Stimulated activated effector memory CD8-positive, alpha-beta T cell treated with anti-CD3 and anti-CD28 coated beads, Interleukin-12 subunit alpha, Interleukin-12 subunit beta, amount 100 ng/mL, for 72 hours (primary cell): ENCODE measurements at places on chromosomes 4 and X.

DNA sequence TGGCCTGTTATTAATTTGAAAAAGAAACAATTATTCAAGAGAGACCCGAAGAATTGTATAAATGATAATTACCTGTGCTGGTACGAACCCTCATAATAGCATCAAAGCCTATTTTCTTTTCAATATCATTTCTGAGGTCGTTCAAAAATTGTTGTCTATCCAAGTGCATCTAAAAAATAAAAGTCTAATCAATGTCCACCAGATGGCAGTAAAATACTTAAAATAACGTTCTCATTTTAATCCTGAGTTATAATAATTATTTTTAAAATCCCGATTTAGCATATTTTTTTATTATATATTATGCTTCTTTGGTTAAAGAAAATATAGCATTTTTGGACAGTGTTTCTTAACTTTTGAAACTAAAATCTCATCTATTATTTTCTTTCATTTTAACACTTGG is 55.7 kb downstream of the METTL14 start:
- DNase-seq: no peak

GRCh38 chr4:140103676-140104075 is 50.3 kb downstream of the MAML3 start:
- DNase-seq: peak; percentile 72

- no peak for DNase-seq
Measured at GRCh38 chrX:374596-374995, 12.1 kb downstream of the PPP2R3B start.

DNA sequence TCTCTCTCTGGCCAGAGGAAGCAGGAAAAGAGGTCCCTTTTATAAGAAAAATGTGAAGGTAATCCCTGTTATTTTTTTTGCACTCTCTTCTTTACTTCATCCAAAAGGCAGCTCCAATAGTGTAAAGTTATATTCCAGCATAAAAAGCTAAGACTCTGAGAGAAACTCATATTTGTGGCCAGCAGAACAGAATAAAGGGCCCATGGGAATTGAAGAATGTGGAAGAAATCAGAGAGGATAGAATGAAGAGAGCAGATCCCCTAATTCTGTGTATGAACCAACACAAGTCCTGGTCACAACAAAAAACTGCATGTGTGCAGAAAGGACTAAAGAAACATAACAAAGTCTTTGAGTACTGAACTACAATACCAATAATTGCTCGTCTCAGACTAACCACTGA is 22.3 kb downstream of the RPS6KA6 start:
- DNase-seq: no peak

DNA sequence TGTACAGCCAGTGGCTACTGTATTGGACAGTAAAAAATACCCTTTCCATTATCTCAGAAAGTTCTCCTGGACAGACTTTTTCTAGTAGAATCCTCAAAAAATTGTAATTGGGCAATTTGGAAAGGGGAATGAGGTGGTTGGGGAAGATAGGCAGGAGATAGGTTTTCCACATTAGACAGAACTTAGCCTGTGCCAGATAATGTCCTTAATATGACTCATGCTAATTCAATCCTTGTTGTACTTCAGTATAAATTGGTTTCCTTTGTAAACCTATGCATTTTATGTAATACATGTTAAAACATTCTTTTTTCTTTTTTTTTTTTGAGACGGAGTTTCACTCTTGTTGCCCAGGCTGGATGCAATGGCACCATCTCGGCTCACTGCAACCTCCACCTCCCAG is 8.9 kb downstream of the EIF4E start:
- DNase-seq: no peak

DNA sequence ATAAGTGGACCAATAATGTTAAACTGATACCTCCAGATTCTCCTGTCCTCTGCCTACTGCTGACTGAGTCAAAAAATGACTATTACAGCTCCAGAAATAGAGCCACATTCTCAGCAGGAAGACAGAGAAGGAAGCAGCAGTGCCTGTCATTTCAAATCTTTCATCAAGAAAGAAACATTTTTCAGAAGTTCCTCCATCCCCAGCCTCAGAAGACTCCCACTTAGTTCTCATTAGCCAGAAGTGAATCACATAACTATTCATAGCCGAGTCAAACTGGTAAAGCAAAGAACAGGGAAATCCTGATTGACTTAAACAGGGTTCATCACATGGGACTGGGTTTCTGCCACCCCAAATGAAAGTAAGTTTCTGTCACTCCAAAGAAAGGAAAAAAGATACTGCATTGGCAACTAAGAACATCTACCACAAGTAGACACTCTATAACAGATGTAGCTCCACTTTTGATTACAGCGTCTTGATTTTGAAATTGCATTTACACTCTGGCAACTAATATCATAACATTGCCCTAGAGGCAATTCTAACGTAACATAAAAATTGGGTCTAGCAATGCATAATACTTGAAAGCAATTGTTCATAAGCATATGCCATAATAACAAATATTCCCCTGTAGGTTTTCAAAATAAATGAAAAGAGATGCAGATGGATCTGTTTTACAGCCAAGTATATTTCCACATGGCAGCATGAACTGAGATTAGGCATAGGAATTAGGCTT is 599.8 kb downstream of the GALNTL6 start:
- DNase-seq: no peak

GRCh38 chrX:12400218-12400617 is 261.9 kb downstream of the FRMPD4 start:
- no peak for DNase-seq

- DNase-seq: no peak
Measured at GRCh38 chr4:26194764-26195163, 126.0 kb upstream of the RBPJ start.

GRCh38 chr4:2667428-2667827 is 88.7 kb downstream of the TNIP2 start:
- DNase-seq: no peak

DNA sequence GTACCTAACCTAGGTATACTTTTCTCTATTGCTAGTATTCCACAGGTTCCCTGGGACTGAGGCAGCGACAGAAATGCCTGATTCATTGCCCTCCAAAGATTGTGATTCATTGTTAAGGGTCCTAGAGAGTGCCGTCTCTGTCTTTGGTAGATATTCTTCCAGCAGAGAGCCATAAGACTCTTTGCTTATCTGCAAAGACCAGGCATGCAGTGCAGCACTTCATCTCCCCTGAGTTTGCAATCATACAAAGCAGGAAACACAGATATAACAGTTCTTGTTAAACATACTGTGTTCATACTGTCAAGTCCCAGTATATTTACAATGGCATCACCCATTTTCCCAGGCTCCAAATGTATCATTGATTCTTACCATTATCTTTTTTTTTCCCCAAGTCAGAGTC is 47.7 kb downstream of the KLF8 start:
- DNase-seq: no peak

DNA sequence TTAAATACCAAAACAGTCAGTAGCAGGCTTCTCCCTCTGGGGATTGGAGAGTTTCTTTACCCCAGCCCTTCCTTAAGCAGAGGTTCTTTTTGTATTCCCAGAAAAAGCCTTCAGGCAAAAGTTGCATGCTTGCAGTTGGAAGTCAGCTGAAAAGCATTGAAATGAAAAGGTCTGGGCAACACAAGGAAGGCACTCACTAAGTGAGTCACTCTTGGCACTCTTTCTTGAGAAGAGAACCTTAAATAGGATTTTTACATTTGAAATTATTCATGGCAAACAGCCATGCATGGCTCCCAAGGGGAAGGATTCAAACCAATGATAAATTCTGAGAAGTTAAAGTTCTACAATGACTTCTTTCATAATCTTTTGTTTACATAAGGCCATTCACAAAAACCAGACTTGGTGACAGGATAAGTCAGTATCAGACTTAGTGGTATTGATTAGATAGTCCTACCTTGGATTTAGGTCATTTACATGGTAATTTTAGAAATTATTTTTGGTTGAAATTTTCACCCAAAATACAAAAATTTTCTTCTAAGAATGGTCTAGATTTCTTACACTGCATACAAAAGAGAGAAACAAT is 2068.9 kb downstream of the PCDH7 start:
- DNase-seq: no peak

GRCh38 chr4:102449751-102450352 is 51.3 kb upstream of the NFKB1 start:
- DNase-seq: peak; percentile 68

DNA sequence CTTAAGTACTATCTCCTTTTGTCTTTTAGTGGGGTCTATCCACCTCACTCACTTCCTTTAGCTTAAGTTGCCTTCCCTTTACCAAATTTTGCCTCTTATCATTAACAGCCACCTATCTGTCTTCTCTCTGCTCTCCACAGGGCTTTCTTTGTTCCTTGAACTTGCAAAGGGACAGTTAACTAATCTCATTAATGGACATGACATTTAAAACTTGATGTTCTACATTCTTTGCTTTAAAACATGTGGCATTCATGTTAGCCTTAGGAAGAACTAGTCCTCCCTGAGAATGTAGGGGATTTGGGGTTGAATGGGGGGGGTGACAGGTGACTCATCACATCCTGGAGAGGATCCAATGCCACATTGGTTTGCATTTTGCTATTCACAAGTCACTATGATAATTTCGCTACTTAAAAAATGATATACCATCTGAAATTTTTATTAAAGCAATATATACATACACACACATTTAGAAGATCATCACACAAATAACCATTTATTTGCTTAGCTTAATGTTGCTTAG is 41.0 kb upstream of the DMD start:
- no peak for DNase-seq

DNA sequence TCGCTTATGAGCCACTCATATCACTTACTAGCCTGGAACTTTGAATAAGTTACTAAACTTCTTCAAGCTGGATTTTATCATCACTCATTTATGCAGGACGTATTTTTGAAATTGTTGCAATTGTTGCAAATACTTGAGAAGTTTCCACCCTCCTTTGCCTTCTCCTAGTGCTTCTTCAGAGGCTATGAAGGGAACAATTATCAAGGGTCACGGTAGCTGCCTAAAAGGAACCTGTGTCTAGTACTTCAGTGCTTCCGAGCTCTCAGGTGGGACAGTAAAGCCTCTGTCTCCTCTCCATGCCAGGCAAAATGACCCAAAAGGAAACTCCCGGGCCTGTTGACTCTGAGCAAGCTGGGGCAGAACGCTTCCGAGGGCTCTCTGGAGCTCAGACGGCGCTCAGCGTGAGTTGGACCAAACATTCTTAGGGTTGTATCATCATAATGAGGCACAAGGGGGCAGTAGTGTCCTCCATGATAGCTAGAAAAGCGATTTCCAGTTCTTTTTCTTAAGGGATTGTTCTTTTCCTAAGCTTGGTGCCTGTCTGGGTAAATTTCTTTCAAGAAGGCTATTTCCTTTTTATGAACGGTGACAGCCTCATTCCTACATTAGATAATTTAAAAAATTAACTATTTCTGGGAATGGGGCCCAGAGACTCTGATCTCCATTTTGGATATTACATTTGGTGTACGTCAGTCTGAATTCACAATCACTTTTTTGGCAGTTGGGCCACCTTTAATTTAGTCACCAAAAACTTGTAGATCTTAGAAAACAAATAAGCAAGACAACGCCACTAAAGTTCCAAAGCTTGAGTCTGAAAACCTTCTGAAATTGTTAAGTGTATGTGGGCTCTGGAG is 73.1 kb downstream of the PACRGL start:
- peak; percentile 3 for DNase-seq

- DNase-seq: no peak
Measured at GRCh38 chr4:152278172-152278504, 257.8 kb downstream of the FBXW7 start.

DNA sequence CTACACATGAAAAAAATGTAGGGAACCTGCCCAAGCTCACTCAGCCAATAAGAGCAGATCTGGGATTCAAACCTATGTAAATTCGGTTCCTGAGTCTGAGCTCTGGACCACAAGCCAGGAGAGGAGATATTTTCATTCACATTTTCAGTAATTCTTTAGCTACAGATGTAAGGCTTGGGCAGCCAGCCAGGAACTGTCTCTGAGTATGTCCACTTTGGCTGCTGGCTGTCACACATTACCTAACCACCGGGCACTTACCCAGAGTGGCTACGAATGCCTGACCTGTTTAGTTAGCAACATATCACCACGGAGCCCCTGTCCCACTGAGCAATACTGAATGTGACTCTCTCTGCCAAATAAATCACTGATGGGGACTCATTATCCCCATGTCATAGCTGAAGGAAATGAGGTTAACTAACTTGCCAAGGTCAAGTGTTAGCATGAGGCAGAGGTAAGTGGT is 15.3 kb downstream of the USP46 start:
- no peak for DNase-seq

- no peak for DNase-seq
Measured at GRCh38 chr4:146488495-146489174, 33.1 kb downstream of the SLC10A7 start.

GRCh38 chr4:84804136-84804535 is 162.4 kb downstream of the WDFY3 start:
- DNase-seq: no peak

DNA sequence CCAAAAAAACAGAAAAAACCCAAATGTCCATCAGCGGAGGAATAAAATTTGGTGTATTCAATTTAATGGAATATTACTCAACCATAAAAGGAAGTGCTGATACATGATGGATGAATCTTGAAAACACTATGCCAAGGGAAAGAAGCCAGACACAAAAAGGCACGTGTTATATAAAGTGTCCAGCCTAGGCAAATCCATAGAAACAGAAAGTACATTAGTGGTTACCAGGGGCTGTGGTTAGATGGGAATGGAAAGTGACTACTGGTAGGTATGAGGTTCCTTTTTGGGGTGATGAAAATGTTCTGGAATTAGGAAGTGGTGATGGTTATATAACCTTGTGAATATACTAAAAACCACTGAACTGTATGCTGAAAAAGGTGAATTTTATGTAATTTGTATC is 3.5 kb upstream of the CDKL2 start:
- no peak for DNase-seq

GRCh38 chr4:97911236-97911906 is 231.9 kb downstream of the STPG2 start:
- no peak for DNase-seq

DNA sequence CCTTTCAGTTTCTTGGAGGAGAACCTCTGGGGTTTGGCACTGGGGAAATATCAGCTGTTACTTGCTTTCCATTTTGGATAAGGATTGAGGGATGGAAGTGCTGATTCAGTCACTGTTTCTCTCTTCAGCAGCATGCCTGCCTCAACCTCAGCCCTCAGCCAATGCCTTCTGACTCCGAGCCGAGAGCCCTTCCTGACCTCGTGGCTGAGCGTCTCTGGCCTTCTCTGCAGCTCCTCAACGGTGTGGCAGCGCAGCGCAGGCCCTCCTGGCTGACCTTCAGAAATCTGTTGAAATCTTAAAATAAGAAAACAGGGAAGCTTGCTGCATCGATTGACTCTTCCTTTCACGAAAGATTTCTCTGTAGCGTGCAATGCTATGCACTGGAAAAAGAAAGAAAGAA is 434.3 kb upstream of the FAT1 start:
- DNase-seq: no peak

GRCh38 chrX:12868747-12869146 is 1.9 kb downstream of the TLR7 start:
- no peak for DNase-seq

GRCh38 chrX:148282504-148282903 is 217.9 kb upstream of the AFF2 start:
- no peak for DNase-seq

- DNase-seq: no peak
Measured at GRCh38 chr4:41657561-41657960, 91.0 kb downstream of the PHOX2B start.

- DNase-seq: no peak
Measured at GRCh38 chr4:52235552-52236201, 184.6 kb downstream of the SPATA18 start.

GRCh38 chr4:4780729-4781244 is 78.7 kb upstream of the MSX1 start:
- no peak for DNase-seq

GRCh38 chr4:86054286-86055032 is 305.4 kb downstream of the MAPK10 start:
- DNase-seq: no peak

- no peak for DNase-seq
Measured at GRCh38 chr4:180205276-180205675, 2037.9 kb upstream of the TENM3 start.

GRCh38 chr4:55758570-55758969 is 61.0 kb upstream of the EXOC1L start:
- DNase-seq: no peak
